ENCODE measurements at places on chromosomes 3 and 15.

DNA sequence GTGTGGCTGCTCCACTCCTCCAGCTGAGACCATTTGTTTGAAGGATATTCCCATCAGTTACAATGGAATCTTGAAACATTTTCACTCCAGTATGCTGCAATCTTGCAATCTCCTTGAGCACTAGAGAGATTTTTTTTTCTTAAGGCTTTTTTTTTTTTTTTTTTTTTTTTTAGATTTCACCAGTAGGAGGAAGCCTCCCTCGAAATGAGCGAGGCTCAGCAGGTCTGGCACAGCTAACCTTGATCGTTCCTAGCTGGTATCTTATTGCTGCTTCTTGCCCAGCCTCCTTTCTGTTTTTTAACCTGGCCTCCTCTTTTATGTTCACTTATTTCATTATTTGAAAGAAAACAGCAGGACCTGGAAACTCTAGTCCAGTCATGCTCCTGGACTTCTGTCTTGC lies 48.1 kb downstream of the RAP2B start:
- DNase-seq: no peak

DNA sequence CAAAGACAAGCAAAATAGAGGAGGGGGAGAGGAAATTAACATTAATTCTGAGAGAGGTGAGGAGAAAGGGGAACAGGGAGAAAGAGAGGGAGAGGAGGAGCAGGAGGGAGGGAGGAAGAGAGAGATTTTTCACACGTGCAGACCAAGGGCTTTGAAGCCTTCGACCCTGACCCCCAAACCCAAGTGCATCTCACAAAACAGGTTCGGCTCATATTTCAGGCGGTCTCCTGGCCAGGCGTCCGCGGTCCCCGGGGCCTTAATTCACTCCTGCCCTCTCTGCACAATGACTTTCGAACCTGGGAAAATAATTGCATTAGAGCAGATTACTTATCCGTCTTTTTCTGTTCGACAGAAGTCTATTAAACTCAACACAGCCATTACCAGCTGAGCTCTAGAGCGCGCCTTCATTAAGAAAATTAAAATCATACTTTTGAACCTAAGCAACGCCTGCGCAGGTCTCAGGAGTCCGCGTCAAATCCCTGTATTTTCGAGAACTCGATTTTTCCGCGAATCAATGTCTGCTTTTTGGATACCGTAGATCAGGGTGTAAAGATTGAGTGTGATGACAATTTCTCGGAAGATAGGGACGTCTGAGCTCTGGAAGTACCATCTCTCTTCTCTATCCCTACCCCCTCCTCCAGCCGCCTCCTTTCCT lies 220.7 kb downstream of the MEIS2 start:
- no peak for DNase-seq

DNA sequence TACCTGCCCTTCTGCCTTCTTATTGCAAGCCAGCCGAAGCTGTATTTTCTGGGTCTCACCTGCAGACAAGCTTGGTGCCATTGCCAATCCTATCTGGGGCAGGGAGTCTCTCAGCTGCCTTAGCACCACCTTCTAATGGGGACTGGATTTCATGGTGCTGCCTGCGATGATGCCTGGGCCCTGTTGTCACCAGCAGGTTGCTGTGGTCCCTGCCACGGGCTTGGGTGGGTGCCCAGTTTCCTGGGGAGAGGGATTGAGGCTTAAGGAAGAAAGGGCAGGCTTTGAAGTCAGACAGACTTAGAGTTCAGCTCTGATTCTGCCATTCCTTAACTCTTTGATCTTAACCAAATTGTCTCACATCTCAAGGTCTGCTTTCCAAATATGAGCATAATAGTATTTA lies 87.4 kb upstream of the CD96 start:
- no peak for DNase-seq

- no peak for DNase-seq
Measured at GRCh38 chr15:25987638-25988037, 124.5 kb upstream of the ATP10A start.

- DNase-seq: no peak
Measured at GRCh38 chr3:133137042-133137996, 99.1 kb downstream of the TMEM108 start.

- DNase-seq: peak; percentile 59
Measured at GRCh38 chr3:66428733-66429132, 72.1 kb downstream of the LRIG1 start.

DNA sequence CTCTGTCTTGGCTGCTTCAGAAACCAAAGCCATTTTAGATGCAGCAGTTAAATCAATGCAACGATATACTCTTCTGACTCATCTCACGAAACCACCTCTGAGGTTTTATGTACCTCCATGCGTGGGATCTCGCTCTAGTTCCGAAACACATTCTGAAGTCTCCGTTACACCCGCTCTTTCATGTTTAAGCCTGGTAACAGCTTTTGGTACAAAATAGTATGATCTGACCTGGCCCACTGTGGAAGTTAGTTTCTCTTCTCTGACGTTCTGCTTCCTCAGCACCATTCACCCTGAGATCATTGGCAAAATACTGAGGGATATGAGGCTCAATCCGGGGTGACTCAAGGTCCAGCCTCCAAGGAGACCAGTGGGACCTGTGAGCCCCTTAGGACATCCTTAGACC lies 121.9 kb downstream of the TMEM266 start:
- no peak for DNase-seq

GRCh38 chr3:126990890-126991289 lies 8.0 kb downstream of the PLXNA1 start:
- DNase-seq: no peak

- DNase-seq: no peak
Measured at GRCh38 chr15:49441356-49441755, 18.3 kb downstream of the FGF7 start.

GRCh38 chr3:97940034-97940433 lies 32.2 kb downstream of the RIOX2 start:
- DNase-seq: no peak

GRCh38 chr3:49902511-49903345 lies 945 bp downstream of the MST1R start:
- no peak for DNase-seq

All from left hindlimb (tissue), 1 donor.